ENCODE measurements at places on chromosomes 6 and 20. TPM values are rescaled to one million over a fixed set of nuclear protein-coding genes. Genes with fewer than 3 reads are reported as not detected.

DNA sequence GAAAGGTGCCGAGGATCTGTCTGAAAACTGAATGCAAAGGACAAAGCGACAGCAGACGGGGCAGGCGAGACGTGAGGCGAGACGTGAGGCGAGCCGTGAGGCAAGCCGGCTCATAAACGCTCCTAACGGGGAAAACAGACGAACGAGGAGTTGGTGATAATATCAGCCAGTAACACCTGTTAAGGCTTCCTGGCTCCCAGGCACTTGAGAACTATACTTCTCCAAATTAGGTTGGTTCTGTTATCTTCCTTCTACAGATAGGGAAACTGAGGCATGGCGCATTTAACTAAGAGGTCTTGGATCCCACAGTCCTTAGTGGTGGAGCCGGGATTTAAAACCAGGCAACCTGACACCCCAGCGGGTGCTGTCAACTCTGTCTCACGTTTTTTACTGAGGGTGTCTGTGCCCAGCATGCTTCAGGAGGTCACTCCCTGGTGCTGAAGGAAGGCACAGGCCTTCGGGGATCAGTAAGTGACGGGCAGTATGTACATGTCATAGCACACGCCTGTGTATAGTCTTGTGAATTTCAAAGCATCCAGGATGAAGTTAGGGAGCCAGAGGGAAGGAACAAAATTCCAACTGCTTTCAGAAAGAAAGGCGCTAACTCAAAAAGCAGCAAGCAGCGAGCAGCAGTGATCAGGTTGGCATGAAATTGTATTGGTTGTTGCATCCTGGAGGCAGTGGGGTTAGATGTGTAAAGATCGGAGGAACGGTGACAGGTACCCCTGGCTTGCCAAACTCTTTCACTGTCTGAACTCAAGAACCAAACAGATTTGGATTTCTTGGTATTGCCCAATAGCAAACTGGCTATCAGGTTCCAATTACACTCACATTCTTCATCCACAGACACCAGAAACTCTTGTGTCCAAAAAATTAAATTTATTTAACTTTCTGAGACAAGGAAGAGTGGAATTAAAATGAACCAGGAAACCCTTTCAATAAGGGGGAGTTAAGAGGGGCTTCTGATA is 318.7 kb downstream of the THBS2 start:
- DNase-seq = no peak

GRCh38 chr20:4985658-4986057 is 15.7 kb downstream of the SLC23A2 start:
- DNase-seq = no peak

- DNase-seq = no peak
Observed at GRCh38 chr6:2658788-2659187, 91.9 kb downstream of the MYLK4 start.

DNA sequence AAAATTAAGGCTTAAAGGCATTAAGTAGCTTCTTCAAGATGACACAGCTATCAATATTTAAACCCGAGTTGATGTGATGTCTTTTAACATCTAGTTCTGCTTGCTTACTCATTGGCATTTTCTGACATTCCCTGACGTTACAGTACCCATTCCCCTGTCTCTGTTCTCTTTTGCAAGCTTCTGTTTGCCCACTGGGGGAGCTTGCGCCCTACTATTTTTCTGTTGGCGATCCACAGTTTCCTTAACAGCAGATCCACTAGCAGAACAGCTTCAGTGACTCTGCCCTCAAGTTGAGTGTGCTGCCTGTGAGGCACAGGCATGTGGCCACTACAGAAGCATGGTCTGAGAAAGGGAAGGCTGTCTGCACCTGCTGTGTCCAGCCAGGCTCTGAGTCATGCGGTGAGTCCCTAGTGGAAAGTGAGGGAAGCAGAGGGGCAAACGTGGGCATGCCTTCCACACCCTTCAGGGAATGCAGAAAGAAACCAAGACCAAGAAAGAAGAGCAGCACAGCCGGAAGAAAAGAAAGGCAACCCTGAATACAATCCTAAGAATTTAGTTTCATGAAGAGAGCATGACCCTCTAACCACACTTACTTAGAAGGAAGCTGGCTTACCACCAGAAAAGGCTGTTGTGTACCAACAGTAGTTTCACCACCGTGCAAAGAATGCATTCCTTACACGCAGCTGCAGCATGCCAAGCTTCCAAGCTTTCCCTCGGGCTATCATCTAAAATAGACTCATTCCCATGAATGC is 97.7 kb upstream of the VGLL2 start:
- DNase-seq = no peak

- DNase-seq = no peak
Observed at GRCh38 chr6:137102050-137102848, 57.5 kb upstream of the IL20RA start.

DNA sequence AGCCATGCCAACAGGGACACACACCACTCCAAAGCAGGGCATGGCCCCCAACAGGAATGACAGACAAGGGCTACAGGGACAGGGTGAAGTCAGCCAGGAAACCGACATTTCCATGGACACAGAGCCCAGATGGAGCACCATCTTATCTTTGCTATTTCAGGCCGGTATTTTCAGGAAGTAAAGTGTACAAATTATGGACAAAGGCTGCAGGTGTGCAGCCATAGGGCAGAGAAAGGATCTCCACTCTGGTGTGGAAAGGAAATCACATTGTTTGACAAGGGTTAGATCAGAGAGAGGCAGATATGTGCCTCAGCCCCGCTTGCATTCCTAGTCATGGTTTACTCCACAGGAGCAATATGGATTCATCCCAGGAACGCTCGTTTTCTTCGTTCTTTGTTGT is 81.7 kb upstream of the SLC22A23 start:
- DNase-seq = no peak

- DNase-seq = peak; percentile 43
Observed at GRCh38 chr6:57221191-57221935, 744 bp downstream of the RAB23 start.

DNA sequence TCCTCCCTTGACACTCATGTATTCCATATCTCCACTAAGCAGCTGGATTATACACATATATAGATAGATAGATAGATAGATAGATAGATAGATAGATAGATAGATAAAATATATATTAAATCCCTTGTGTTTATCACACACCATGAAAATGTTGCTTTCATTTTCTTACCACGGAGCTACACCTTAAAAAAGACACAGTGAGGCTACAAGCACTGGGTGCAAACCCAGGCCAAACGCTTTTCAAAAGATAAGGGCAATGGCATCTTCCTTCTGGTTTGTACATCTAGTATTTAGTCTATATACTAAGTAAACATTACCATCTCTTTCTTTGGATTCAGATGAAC is 377.1 kb downstream of the ESR1 start:
- DNase-seq = no peak

- DNase-seq = no peak
Observed at GRCh38 chr6:55833284-55833683, 42.1 kb downstream of the BMP5 start.

DNA sequence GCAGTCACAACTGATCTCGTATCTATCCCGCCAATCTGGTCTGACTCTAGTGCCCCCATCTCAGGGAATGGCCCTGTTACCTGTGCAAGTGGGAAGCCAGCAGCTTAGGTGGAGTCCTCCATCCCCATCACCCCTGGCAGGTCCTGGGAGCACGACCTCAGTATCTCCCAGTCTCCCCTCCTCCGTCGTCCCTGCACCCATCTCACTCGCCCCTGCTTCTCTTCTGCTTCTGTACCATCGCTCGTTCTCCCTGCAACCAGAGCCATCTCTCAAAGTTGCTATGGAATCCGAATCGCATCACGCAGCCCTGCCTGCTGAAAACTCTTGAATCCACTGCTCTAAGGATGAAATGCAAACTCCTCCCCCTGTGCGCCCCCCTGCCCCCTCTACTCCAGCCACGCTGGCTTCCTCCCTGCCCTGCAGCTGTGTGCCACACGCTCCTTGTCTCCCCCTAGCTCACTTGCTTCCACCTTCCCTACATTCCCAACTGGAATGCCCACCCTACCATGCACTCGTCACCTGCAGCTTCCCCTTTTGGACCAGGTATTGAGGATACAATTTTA is 64.0 kb upstream of the PTGIS start:
- DNase-seq = no peak

- DNase-seq = no peak
Observed at GRCh38 chr6:13611715-13612114, 3.4 kb upstream of the NOL7 start.

- DNase-seq = no peak
Observed at GRCh38 chr20:60271597-60271996, 313.4 kb downstream of the CDH26 start.

DNA sequence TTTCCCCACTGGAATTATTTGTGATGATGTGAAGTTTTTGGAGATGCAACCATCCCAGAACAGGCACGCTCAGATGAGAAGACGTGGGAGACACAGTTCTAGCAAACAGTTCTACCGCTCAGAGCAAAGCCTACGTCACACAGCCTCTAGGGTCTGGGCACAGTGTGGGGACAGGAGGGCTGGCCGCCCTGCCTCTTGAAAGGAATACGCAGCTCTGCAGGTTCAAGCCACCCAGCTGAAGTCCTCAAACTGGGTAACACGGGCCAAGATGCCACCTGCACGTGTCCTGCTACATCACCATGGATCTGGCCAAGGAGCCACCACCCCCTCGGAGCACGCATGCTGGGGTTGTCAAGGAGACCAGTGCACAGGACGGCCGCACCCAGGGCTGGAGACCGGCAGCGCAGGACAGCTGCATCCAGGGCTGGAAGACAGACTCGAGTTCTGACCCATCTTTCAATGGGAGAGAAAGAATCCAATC is 75.0 kb downstream of the NOL4L start:
- DNase-seq = no peak

GRCh38 chr20:54173653-54174456 is at the start of gene CYP24A1:
Gene CYP24A1 (minus strand): TSS chr20:54173986. CDS start chr20:54173579, 407 bp downstream.
- no peak for DNase-seq

DNA sequence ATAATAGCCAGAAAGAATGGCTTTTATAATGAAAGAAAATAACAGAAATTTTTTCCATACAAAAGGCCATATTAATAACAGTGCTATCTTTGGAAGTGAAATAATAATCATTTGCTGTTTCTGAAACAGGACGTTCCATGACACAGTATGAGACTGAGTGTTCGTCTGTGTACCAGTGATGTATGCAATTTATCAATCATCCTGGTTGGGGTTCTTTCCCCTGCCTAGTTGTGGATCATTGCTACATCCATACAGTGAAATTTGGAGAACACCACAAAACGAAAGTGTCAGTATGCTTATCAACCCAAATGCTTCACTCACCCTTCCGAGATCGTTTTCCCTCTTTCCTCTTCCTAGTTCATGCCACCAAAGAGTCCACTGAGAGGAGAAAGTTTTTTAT is 151.4 kb upstream of the PRDM1 start:
- DNase-seq = no peak

DNA sequence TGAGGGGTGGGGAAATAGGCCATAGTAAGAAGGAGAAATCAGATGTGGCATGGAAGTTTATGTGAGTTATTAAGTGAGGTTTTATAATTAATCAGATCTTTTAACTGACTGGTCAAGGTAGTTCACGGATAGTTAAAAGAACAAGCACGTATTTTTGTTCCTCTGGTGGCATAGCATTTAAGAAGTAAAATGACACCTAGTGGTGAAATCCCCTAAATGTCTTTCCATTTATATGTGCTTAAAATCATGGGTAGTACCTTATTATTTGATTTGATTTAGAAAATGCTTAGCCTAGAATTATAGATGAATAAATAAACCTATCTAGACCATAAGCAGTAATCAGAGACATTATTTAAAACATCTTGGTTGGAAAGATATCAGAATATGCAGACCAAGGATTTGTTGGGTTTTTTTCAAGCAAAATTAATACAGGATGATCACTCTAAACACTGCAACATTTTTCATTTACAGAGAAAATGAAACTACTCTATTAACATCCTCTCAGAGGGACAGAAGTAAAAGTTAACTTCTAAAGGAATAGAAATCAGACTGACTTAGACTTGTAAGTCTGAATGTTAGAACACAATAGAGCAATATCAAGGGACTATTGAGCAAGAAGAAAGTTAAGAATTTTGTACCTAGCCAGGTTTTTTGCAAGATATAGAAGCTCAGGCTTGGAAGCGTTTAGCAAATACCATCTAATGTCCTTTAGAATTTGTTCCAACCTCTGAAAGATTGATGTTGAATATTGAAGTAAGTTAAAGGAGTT is 81.1 kb downstream of the STXBP5 start:
- peak; percentile 22 for DNase-seq

DNA sequence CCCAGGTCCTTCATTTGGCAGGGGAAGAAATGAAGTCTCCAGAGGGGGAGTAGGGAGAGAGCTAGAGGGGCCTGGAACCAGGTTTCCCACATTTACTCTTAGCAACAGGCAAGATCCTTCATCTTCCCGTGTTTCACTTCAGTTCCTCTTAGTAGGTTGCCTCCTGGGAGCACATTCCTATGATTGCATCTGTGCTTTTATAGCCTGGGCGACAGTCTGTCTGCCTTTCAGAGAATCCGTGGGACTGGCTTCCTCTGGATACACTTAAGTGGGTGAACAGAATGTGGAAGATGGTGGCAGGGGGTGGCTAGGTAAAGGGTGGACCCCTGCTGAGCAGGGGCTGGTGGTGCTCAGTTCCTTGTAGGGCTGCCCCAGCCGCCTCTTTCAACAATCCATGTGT is 33.4 kb downstream of the STK35 start:
- no peak for DNase-seq

DNA sequence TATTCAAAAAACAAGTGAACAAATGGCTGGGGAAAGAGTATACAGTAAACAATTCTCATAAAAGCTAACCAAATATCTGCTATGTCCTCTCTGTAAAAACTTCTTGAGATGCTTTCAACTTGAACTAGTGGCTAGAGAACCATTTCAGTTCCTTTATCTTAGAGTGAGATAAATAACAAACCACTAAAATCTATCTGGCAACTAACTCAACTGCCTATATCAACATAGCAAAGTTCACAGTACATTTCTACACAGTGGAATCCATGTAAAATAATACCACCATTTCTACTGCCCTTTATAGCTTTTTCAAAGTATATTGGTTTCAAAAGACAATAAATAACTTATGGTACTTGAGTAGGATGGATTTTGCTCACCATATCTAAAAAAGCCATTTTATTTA is 95.1 kb downstream of the MMS22L start:
- no peak for DNase-seq

GRCh38 chr6:2790588-2791449 is 25.6 kb downstream of the WRNIP1 start:
- no peak for DNase-seq

GRCh38 chr6:164763788-164764187 is 545.6 kb downstream of the C6orf118 start:
- no peak for DNase-seq

- DNase-seq = no peak
Observed at GRCh38 chr6:170434117-170434820, 118.8 kb downstream of the PSMB1 start.

GRCh38 chr6:138882369-138883017 is 86.6 kb downstream of the ECT2L start:
- no peak for DNase-seq

- DNase-seq = no peak
Observed at GRCh38 chr6:170316071-170316470, 9.5 kb downstream of the FAM120B start.

Gene PSORS1C2
- not detected for polyA plus RNA-seq

Gene SLC17A2
- polyA plus RNA-seq = 0.58 TPM

Gene SLC24A3
- 26.8 TPM for polyA plus RNA-seq

Gene SOD2
- polyA plus RNA-seq = 124 TPM

Gene DYNLT2
- 7.8 TPM for polyA plus RNA-seq

Gene TRMT6
- polyA plus RNA-seq = 12.7 TPM

Gene PTCRA
- 0.47 TPM for polyA plus RNA-seq

Data from left renal pelvis (tissue), 4 donors.